ENCODE measurements at places on chromosomes 11 and 22.

DNA sequence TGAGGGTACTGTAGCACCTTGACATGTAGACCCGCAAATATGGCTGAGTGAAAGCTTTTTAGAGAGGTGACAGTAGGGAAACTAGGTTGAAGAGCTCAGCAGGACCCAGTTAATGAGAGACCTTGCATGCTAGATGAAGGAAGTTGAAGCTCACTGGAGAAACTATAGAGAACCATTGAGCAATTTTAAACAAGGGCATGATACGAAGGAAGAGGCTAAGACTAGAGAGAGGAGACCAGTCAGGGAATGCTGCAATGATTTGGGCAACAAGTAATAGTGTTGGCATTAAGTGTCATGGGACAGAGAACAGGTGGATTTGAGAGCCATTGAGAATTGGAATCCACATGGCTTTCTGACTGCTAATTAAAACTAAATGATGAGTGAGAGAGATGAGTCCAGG is 4.1 kb downstream of the OLFML1 start:
- DNase-seq = no peak

DNA sequence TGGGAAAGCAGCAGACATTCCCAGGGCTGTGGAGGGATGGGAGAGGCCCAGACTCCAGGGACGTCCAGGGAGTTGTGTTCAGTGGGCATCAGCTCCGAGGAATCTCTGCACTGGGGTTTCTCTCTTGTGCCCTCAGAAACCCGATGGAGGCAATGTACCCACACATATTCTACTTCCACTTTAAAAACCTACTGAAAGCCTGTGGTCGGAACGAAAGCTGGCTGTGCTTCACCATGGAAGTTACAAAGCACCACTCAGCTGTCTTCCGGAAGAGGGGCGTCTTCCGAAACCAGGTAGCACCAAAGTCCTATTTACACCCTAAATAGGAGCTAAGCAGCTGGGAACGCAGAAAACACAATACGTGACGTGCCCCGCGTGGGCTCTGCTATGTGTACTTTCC is 8.3 kb downstream of the APOBEC3D start:
- DNase-seq = no peak

GRCh38 chr11:77302752-77303151 is 1.3 kb upstream of the GDPD4 start:
- no peak for DNase-seq

GRCh38 chr11:60905047-60905446 is 1.3 kb downstream of the PRPF19 start:
- no peak for DNase-seq

DNA sequence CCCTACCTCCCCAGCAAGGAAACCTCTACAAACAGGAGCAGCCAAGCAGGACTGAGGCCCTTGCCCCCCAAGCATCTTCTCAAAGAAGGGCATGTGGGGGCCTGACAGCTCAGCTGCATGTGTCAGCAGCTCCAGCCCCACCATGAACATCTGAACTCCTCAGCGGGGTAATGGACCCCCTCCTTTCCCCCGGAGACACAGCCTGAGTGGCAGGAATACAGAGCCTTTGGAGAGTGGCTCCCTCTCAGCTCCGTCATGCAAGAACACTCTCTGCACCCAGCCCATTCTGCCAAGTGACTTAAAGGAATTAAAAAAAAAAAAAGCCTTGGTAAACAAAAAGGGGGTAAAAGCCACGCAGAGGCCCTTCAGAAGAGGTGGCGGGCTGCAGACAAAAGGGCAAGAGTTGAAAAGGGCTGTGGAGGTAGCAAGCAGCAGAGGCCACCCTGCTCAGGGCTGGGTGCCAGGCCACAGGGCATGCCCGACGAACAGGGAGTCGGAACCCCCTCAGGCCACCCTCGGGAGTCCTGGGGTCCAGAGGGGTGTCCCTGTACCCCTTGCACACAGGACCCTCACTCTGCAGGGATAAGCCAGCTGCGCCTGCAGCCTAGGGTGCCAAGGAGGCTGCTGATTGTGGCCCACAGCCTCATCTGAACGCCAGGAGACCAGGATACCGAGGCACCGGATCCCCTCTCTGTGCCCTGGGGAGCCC is 62.5 kb downstream of the MACROD1 start:
- no peak for DNase-seq

Measured in cerebellar nuclear complex (tissue), 1 donor.